ENCODE measurements at places on chromosomes 2 and 18.

DNA sequence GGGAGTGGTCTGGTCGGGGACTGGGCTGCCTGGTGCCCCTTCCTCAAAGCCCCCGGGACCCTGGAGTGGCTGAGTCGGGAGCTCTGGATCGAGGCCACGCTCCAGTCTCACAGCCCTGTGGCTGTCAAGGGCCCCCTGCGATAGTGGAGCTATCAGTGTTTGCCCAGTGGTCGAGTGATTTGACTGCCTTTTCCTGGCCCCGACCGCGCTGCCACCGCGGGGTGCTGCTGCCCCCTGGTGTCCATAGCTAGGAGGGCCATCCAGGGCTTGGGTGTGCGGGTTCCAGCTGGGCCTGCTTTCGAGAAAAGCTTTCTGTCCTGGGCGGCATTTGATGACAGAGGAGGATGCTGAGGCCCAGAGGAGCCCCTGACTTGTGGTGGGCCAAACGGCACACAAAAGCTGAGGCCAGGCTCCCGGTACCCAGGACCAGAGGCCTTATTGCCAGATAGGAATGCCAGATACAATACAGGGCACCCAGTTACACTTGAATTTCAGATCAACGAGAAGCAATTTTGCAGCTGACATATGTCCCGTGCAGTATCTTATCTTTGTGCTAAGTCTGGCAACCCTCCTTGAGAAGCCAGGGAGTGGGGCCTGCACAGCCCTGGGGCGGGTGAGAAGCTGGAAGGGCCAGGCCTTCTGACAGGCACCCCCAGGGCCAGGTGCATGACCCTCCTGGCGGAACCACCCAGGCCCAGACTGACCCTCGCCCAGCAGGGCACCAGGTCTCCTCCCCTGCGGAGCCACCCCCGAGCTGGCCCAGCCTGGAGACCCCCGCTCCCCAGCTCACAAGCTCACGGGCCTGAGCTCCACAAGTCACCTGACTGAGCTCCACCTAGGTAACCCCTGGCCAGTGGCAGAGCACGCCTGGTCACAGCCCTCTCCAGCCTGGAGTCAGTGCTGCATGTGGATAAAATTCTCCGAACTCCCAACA is 13.0 kb downstream of the ODC1 start:
- DNase-seq, result peak; percentile 84
- no peaks in the 10 kb centered on the region for H3K27me3 ChIP-seq
- H3K4me3 ChIP-seq, result no peak overlapping the region
- peaks cover 3% of the 10 kb centered on the region for H3K36me3 ChIP-seq

- H3K4me3 ChIP-seq, result no peak overlapping the region
- no peaks in the 10 kb centered on the region for H3K36me3 ChIP-seq
- H3K27ac ChIP-seq, result no peak overlapping the region
These were observed 15.5 kb downstream of the FOSL2 start for GRCh38 chr2:28407976-28408690.

- no peaks in the 10 kb centered on the region for H3K36me3 ChIP-seq
- peaks cover 2% of the 10 kb centered on the region for H3K4me1 ChIP-seq
- H3K4me3 ChIP-seq, result no peak overlapping the region
These were observed 1.4 kb upstream of the CAB39 start for GRCh38 chr2:230711224-230711623.

DNA sequence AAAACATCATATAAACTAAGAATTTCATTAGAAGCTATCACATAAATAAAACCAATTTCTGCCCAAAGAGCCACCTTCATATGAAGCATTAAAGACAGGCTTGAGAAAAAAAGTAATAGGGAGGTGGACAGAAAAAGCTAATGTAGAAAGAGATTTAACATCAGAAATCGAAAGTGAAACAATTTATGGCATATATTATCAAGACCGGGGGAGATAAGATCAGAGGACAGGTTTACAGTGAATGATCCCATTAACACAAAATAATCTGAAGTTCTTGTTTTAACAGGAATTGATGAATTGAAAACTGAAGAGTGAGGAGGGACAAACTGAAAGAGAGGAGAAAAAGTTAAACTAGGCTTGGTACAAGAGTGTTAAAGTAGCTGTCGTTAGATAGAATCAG is 786.3 kb upstream of the FSHR start:
- H3K27me3 ChIP-seq, result no peaks in the 10 kb centered on the region
- H3K36me3 ChIP-seq, result no peaks in the 10 kb centered on the region

- H3K36me3 ChIP-seq, result no peaks in the 10 kb centered on the region
- no peaks in the 10 kb centered on the region for H3K27me3 ChIP-seq
- no peak overlapping the region for H3K4me3 ChIP-seq
- no peak for DNase-seq
- no peak overlapping the region for H3K27ac ChIP-seq
- H3K4me1 ChIP-seq, result no peaks in the 10 kb centered on the region
These were observed 150.6 kb upstream of the MAPRE2 start for GRCh38 chr18:34890486-34891085.

DNA sequence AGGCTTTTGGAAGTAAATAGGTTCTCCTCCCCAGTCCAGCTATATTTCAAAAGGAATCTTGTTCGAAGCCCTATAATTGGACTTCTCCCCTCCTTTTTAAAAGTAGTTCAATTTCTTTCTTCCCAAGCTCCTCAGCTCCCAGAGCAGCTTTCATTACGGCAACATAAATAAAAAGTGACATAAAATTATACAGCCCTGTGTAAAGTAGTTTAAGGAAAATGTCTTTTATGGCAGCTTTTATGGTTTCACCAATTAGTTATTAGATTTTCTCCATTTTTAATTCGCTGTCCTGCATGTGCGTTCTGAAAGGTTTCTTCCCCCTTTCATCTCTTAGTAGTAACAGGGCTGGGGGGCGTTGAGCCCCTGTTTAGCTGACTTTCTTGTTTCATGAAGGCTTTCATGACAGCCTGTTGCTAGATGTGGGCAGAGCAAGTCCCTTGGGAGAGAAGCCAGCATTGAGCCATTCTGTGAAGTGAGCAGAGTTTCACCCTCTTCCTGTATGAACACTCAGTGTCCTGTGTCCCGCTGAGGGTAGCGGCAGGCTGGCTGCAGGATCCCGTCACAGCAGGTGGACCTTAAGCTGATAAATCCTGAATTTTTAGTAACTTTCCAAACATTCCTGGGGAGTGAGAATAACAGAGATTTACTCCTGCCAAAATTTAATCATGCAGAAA is 229.7 kb upstream of the SPRED2 start:
- H3K27ac ChIP-seq, result no peak overlapping the region
- no peaks in the 10 kb centered on the region for H3K36me3 ChIP-seq
- no peak overlapping the region for H3K4me3 ChIP-seq
- H3K4me1 ChIP-seq, result no peaks in the 10 kb centered on the region
- H3K27me3 ChIP-seq, result no peaks in the 10 kb centered on the region

DNA sequence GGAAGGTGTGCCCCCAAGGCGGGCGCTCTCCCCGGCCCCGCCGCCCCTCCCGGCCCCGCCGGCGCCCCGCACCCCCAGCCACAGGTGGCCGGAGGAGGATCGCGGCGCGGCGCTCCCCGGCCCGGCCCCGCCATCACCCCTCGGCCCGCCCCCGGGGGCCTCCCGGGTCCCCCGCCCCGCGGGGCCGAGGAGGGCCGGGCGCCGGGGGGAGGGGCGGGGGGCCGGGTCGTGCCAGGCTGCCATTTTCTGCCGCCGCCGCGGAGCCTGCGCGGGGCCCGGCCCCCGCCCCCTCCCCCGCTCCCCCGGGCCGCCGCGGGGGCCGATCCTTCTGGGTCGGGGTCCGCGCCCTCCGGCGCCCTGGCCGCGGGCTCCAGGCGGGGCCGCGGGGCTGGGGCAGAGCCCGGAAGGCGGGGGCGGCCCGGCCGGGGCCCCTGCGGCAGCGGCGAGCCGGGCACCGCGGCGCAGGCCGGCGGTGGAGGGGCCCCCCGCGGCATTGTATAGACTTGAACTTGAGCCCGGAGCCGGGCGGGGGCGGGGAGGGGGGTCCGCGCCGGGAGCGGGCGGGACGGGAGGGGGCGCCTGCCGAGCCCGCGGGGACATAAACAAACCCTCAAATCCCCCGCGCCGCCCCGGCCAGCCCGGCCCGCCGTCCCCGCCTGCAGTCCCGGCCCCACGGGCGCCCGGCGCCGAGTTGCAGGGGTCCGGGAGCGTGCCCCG is 556 bp downstream of the DNMT3A start:
- no peaks in the 10 kb centered on the region for H3K27me3 ChIP-seq
- H3K4me1 ChIP-seq, result no peaks in the 10 kb centered on the region
- DNase-seq, result no peak
- H3K4me3 ChIP-seq, result no peak overlapping the region
- H3K27ac ChIP-seq, result no peak overlapping the region

All from mesendoderm (in vitro differentiated cells).